Bone marrow (tissue), 2 donors: ENCODE measurements at places on chromosomes 12 and 14.

DNA sequence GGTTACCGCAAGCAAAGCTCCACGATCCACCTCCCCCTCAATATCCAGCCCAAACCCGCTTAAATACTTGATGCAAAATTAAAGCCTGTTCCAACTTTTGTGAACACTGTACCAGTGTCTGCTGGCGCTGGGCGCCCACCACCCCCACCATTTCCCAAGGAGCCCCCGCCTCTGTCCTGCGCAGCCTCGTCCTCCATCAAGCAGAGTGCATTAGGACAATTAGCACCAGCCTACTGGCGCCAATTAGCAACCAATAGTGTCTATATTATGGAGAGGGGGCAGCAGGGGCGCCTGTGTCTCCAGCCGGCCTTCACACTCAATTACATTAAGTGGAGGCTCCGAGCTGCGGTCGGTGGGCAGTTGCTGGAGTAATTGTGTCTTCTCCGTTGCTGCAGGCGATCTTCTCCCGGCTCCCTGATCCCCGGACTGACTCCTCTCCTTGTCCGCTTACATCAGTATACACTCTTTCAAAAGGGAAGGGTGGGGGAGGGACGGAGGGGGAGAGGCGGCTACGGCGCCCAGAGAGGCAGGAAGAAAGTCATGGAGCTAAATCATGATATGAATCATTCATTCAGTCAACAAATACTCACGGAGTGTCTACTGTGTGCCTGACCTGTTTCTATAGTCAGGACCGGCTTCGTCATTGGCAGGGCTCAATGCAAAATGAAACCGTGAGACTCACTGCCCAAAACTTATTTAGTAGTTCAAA, 707.3 kb downstream of the MED13L start:
- no peak for DNase-seq

DNA sequence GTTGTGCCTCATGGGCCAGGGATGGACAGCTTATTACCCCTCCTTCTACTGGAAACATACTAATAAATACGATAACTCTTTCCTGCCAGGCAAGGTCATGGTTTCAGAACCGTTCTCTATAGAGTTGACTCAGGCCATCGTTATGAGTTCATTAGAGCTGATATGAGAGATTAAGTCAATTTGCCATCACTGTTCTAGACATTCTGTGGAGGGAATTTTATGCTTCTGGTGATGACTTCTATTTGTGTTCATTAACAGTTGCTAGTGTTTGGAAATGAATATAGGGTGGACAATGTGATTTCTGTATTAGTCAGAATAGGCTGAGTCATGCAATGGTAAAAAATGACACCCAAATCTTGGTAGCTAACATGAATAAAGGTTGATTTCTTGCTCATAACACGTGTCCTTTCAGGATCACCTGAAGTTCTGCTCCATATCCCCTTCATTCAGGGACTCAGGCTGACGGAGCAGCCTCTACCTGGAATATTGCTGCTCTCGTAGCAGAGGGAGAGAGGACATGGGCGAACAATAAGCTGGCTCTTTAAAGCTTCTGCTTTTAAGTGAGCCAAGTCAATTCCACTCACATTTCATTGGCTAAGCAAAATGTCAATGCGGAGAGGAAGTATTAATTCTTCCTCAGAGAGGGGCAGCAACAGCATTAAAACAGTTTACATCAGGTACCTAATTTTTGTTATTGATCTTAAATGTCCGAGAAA, 18.5 kb upstream of the TBPL2 start:
- no peak for DNase-seq

DNA sequence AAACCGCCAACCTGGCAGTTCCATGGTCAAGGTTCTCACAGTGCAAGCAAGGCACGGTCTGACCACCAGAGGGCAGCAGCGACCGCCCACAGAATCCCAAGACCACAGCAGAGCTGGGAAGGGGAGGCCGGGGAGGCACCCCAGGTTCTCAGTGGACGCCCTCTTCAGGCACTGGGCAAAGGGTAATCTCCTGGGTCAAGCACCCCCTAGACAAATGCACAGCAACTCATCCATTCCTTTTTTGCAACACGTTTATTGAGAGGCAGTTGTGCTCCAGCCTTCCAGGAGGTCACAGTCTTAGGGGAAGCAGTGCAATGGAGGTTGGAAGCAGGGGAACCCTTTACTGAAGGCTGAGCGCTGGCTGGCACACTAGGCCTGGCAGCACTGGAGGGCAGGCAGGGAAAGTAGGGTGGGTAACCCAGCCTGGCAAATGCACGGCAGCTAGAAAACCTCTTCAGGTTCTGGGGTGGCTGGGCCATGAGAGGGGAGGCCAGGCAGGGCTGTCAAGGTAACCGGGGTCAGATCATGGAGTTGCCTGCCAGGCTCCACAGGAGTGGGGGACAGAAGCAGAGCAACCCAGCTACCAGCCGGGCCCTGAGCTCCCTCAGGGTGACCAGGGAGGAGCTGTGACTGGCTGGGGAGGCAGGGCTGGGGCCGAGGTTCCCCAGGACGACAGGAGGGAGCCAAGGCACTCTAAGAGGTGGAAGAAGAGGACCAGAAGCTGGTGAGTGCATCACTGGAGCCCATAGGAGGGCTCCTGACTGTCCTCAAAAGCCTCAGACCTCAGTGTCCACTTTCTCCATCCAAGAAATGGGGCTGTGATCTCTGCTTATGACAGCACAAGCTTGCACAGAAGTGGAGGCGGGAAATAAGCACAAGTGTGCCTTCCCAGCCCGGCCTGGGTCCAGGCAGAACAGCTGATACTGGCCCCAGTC, 1.8 kb upstream of the RHOF start:
- DNase-seq = peak; percentile 87

GRCh38 chr12:6198051-6198450, 2.1 kb upstream of the CD9 start:
- DNase-seq = no peak

- no peak for DNase-seq
Observed at GRCh38 chr14:95407354-95407753, 87.6 kb upstream of the CLMN start.

GRCh38 chr14:96285667-96286066, 29.7 kb downstream of the BDKRB1 start:
- no peak for DNase-seq

GRCh38 chr14:72443991-72444441, 449.9 kb downstream of the DPF3 start:
- DNase-seq = peak; percentile 43

- no peak for DNase-seq
Observed at GRCh38 chr12:12636641-12637040, 25.0 kb downstream of the CREBL2 start.

DNA sequence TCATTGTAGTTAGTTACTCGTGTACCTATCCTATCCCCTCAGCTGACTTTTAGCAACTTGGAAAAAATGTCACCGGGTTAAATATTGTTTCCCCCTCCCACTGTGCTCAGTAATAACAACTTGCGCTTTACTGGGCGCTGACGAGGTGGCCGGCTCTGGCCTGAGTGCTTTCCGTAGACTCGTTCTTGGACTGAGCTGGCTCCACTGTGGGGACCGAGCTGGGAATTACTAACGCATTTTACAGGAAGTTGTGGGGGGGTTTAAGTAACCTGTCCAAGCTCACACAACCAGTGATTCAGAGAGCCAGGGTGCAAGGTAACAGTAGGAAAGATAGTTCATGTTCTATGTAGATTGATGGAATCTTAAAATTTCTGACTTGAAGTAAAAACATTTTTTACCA, 82.5 kb upstream of the KICS2 start:
- no peak for DNase-seq

DNA sequence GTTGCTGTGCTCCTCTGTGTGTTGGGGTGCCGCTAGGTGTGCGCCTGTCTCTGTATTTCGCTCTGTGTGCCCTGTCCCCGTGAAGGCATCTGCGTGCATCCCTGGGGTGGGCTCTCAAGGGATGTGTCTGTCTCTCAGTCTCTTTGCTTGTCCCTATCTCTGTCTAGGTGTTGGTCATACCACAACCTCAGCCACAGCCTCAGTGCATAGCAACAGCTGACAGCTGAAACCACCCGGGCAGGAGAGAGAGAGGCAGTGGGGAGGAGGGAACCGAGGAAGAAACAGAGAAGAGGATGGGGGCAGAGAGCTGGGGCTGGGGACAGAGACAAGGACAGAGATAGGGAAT, 953 bp upstream of the NXPH4 start:
- no peak for DNase-seq

GRCh38 chr14:104723651-104724406, at the start of gene ADSS1:
ADSS1 (plus strand) TSS chr14:104724229; CDS start chr14:104724271, 42 bp downstream.
- peak; percentile 50 for DNase-seq

DNA sequence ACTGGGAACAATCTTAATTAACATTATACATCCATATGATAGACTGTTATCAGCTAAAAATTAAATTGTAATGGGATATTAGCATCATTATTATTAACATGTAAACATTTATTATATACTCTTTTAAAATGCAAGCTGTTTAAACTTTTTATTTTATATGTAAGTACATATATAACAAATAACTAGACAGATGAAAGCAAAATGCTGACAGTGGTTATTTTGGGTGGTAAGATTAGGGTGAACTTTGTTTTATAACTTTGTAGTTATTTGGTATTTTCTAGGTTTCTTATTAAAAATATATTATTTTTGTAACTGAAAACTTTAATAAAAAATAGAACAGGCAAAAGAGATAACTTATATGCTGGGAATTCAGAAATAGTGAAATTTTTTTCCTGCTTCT, 62.6 kb upstream of the KIF21A start:
- DNase-seq = no peak

- no peak for DNase-seq
Observed at GRCh38 chr14:29236848-29237247, 470.3 kb downstream of the FOXG1 start.

- DNase-seq = no peak
Observed at GRCh38 chr12:96249196-96250118, 55.3 kb downstream of the ELK3 start.

DNA sequence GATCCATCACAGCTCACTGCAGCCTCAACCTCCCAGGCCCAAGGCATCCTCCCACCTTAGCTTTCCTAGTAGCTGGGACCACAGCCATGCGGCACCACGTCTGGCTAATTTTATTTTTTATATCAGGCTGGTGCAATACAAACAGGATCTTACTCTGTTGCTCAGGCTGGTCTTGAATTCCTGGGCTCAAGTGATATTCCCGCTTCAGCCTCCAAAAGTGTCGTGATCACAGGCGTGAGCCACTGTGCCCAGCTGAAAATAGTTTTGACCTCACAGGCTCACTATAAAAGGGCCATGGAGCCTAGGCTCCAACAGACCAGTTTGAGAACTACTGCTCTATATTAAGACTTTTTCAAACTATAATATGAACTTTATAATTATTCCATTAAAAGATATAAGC, 37.3 kb downstream of the SNX6 start:
- DNase-seq = no peak

- peak; percentile 59 for DNase-seq
Observed at GRCh38 chr14:91241863-91242262, 2.6 kb downstream of the GPR68 start.

- no peak for DNase-seq
Observed at GRCh38 chr14:90660865-90661570, 155.2 kb downstream of the TTC7B start.

GRCh38 chr14:33846100-33846824, 104.6 kb downstream of the EGLN3 start:
- DNase-seq = no peak

GRCh38 chr12:74111688-74112360, 425.8 kb upstream of the ATXN7L3B start:
- DNase-seq = no peak

DNA sequence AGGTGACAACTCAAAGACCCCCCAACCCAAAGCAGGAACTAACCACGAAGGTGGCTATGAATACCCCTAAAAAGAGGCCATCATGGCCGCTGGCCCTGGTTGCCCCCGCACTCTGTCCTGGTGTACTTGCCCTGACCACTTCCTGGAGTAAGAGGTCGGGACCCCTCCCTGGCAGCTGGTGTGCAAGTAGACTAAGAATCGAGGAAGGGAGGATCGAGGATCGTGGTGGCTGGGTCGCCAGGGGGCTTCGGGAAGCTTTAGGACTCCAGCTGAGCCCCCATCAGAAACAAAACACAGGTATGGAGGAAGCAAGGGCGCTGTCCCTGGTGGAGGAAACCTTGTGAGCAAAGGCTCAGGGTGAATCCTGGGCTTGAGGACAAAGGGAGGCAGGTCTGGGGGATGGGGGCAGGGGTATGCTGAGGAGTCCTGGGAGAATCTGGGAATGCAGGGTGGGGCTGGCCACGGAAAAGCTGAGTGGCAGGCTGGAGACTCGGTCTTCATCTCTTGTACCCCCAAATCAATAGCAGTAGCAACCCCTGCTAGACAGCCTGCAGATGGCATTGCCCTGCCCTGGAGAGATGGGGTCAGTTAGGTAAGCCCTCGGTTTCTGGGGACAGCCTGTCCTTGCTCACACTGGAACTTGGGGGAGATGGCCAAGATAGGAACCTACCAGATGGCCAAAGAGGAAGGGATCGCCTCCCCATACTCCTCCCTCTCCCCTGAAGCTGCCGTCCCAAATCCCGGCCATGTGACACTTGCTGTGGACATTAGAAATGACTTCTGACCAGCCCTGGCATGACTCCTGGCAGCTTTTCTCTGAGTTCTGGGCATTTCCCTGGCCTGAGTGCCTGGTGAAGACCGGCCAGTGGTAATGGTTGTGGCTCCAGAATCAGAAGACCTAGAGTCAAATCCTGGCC, 45.3 kb upstream of the ESRRB start:
- no peak for DNase-seq

DNA sequence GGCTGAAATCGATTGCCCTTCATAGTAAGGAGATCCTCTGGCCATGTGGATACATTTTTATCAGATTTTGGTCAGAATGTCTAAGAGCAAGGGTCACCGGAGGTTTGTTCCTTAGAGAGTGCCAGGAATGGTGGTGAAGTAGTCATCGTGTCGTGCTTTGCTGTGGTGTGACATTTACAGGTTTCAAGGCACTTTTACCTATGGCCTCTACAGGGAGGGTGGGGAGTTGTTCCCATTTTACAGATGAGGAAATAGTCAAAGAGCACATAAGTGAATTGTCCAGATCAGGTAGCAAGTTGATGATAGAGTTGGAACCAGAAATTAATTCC, 57.2 kb downstream of the WDR20 start:
- no peak for DNase-seq

DNA sequence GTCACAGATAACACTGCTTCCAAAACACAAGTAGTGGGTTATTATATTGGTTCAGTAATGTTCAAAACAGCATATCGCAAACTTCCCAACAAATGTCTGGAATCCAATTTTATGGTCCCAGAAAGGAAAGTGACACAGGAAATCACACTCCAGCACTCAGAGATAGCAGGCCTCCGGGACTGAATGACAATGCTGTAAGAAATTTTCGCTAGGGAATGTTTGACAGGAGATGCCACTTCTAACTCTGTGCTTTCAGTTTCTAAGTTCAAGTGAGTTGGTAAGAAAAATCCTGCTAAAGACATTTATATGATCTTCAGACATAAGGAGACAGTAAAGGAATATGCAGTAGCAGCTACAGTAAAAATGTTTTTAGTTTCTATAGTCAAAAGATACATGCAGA, 93.2 kb downstream of the SLC2A13 start:
- no peak for DNase-seq

- DNase-seq = no peak
Observed at GRCh38 chr12:95963096-95963495, 20.0 kb downstream of the AMDHD1 start.

GRCh38 chr14:103594265-103594664, 31.5 kb downstream of the COA8 start:
- no peak for DNase-seq

GRCh38 chr14:21037156-21037555, 2.5 kb upstream of the RNASE13 start:
- no peak for DNase-seq
